SK-MEL-5 (cell line): ENCODE measurements at places on chromosomes 4 and X.

- peak; percentile 75 for DNase-seq
Measured at GRCh38 chr4:6134612-6135220, 65.6 kb downstream of the JAKMIP1 start.

GRCh38 chrX:20197641-20198210 lies 56.1 kb upstream of the EIF1AX start:
- DNase-seq, result no peak

GRCh38 chr4:57652779-57653178 lies 542.6 kb upstream of the IGFBP7 start:
- no peak for DNase-seq

- peak; percentile 52 for DNase-seq
Measured at GRCh38 chr4:184114431-184114830, 103.2 kb downstream of the ENPP6 start.

DNA sequence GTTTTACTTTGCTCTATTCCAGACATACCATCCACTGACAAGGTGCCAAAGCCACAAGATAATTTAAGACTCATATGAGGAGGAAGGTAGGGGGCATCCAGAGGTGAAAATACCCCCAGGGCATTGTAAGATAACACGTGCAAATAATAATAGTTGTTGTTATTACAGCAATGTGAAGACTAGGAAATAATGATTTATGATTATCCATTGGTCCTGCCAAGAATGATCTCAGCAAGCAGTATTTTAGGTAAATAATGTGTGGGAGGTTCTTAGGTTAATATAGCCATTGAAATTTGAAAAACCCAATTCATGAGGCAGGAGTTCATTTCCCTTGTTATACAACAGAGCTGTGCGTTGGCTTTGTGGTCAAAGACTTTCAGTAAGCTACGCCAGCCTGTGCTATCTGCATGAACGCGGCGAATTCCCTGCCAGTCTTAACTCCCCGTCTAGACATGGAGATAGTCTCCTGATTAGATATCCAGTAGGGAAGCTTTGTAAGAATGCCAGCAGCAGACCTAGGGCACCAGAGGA lies 47.2 kb upstream of the MXRA5 start:
- DNase-seq, result no peak

GRCh38 chr4:107519053-107519452 lies 201.0 kb downstream of the PAPSS1 start:
- peak; percentile 49 for DNase-seq

DNA sequence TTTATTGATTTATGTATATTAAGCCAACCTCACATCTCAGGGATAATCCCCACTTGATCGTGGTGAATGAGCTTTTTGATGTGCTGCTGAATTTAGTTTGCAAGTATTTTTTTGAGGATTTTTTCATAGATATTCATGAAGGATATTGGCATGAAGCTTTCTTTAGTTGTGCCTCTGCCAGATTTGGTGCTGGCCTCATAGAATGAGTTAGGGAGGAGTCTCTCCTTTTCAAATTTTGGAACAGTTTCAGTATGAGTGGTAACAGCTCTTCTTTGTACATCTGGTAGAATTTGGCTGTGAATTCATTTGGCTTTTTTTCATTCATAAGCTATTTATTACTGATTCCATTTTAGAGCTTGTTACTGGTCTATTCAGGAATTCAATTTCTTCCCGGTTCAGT lies 197.2 kb upstream of the NDST4 start:
- no peak for DNase-seq

DNA sequence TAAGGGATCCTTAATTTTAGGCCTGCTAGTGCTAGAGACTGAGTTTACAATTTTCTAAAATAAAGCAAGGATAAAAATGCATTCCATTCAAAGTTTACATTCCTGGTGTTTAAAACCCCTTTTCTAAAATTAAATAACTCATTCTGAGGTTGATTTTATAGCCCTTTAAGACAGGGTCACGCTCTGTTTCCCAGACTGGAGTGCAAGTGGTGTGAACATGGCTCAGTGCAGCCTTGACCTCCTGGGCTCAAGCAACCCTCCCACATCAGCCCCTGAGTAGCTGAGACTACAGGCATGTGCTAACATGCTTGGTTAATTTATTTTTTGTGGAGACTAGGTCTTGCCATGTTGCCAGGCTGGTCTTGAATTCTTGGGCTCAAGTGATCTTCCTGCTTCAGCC lies 6.8 kb upstream of the CDKL2 start:
- DNase-seq, result no peak

DNA sequence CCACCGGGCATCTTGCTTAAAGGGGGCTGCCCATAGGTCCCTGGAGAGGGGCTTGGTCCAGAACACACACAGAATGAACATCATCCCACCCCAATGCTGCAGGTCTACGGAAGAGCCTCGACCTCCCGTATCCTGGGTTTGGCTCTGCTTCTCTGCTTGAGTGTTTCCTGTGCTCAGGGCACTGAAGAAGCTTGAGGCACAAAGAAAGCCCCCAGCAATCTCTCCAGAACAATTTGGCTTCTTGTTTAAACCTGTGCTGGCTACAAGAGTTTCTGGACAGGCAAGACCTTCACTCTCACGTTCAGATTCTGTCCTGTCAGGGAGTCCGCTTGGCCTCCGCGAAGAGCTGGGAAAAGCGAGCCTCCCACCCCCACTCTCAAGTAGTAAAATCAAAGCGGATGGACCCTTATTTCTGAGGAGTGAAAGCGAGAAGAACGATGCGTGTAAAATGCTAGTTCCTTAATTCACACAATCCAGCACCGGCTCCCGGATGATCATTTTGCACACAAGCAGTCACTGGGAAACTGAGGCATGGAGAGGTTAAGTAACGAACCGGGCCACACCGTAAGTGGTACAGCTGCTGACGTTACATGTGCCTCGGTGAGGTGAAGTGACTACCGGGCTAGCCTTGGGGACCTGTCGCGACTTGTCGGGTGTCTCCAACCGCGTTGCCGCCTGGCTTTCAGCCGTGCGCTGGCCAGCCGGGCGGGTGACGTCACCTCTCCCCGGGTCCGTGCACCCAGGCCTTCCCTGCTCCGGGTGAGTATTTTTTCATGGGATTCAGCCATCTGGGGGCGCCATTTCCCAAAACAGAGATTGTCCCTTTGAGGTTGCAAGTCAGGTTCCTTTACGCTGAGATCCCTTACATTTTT lies 3.1 kb upstream of the SFRP2 start:
- no peak for DNase-seq

GRCh38 chr4:24319387-24319786 lies 265.0 kb downstream of the DHX15 start:
- no peak for DNase-seq

- DNase-seq, result no peak
Measured at GRCh38 chr4:155073852-155074251, 134.6 kb upstream of the NPY2R start.

- DNase-seq, result no peak
Measured at GRCh38 chrX:42123369-42123768, 200.0 kb upstream of the CASK start.

- no peak for DNase-seq
Measured at GRCh38 chr4:13829457-13829856, 201.9 kb upstream of the BOD1L1 start.

DNA sequence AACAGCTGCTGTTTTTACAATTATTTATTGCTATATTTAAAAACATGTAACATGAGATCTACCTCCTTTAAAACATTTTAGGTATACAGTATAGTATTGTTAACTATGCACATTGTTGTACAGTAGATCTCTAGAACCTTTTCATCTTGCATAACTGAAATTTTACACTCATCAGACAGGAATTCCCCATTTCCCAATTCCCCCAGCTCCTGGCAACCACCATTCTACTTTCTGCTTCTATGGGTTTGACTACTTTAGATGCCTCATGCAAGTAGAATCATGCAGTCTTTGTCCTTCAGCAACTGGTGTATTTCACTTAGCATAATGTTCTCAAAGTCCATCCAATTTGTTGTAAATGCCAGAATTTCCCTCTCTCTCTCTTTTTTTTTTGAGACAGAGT lies 9.7 kb upstream of the LSM6 start:
- no peak for DNase-seq

- DNase-seq, result no peak
Measured at GRCh38 chr4:4641254-4641653, 99.4 kb upstream of the STX18 start.

GRCh38 chr4:154305616-154306015 lies 186.0 kb downstream of the DCHS2 start:
- DNase-seq, result no peak

GRCh38 chrX:15998350-15998749 lies 125.0 kb upstream of the GRPR start:
- no peak for DNase-seq

- DNase-seq, result no peak
Measured at GRCh38 chr4:101952985-101953384, 162.5 kb downstream of the BANK1 start.

GRCh38 chr4:4893721-4894120 lies 34.3 kb downstream of the MSX1 start:
- DNase-seq, result no peak

GRCh38 chrX:155108427-155108826 lies 37.1 kb downstream of the BRCC3 start:
- no peak for DNase-seq

DNA sequence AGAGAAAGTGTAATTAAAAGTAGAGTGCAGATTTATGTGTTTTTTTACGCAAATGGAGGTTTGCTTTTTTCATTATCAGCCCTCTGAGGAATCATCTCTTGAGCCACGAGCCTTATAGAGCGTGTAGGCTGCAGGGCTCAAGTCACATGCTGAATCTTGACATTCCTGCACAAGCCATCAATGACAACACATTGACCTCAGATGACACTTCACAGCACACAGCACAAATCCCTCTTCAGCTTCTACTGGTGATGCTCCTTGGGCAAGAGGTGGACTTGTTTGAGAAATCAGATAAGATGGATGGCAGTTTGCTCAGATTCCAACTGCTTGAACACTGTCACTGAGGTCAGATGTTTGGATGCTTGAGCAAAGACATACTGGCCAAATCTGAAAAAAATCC lies 250.6 kb downstream of the SNCA start:
- DNase-seq, result peak; percentile 78

GRCh38 chr4:174654634-174655033 lies 132.3 kb upstream of the HPGD start:
- no peak for DNase-seq

DNA sequence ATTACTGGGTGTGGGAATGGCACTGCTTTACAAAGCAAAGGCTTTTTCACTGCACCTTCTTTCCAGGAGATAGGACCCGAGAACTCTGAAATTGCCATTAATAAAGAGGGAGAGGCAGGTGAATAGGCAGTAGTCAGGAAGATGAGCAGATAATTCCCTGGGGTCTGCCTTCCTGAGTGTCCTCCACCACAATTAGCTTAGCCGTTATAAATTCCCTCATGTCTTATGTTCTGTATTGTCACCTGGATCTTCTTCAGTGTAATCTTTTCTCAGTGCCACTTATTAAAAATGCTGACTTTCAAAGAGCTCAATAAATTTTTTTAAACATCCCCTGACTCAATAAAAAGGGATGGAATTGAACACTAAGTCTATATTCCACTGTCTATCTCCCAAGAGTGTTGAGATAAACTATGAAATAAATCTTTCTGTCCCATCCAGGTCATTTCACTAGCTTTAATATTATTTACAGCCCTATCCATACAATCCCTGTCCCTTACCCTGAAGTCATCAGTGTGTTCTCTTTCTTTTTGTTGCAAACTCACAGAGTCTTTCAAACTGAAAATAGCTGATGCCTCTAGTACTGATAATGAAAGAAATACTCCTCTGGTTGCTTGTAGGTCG lies 272.2 kb upstream of the NRK start:
- DNase-seq, result no peak

GRCh38 chrX:140440876-140441275 lies 64.0 kb downstream of the SOX3 start:
- peak; percentile 2 for DNase-seq

GRCh38 chr4:155530857-155531256 lies 135.8 kb upstream of the GUCY1A1 start:
- DNase-seq, result no peak

- no peak for DNase-seq
Measured at GRCh38 chr4:24568425-24568824, 15.9 kb downstream of the DHX15 start.

DNA sequence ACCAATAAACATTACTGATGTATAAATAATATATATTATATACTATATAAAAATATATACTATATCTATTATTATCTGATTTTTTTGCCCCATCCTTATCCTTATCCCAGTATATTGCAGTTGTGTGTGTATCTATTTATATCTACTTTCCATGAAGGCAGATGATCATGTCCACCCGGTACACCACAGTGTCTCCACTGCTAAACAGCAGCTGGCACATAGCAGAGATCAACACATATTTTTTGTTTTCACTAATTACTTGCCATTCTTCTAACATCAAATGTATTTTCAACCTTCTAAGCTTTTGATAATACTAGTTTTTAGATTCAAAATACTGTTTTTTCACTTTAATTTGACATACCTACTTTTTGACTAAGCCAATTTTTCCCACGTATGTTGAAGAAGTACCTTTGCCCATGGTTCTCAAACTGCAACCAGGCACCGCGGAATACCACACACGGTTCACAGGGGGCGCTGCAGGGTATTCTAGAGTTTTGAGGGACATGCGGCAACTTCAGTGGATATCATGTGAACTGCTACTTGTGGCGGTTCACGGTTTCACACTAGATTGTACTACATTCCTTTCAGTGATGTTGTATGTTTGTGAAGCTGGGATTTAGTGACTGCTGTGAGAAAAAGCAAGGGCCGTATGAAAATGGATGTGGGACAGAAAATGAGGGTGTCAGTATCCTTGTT lies 182.5 kb upstream of the NPY2R start:
- DNase-seq, result peak; percentile 78

- no peak for DNase-seq
Measured at GRCh38 chr4:128775477-128775876, 34.0 kb upstream of the JADE1 start.

- peak; percentile 87 for DNase-seq
Measured at GRCh38 chr4:184807797-184808712, 17.7 kb downstream of the ACSL1 start.

DNA sequence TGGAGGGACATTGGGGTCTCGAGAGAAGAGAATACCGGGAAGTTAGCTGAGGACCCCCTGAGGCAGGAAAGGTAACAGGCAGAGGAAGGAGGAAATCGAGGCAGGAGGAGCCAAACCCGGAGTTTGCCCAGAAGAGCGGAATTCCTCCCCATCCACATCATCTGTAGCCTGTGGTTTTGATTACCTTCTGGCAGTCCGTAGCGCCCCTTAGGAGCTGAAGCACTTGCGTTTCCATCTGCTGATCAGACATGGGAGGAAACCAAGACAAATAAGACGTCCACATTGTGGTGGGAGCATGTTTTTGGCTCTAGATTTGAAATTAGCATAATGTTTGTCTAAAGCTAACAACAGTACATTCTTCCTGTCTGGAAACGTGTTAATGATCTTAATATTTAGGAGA lies 26.8 kb upstream of the HMX1 start:
- DNase-seq, result no peak

GRCh38 chr4:120902925-120903324 lies 19.6 kb downstream of the PRDM5 start:
- DNase-seq, result no peak

DNA sequence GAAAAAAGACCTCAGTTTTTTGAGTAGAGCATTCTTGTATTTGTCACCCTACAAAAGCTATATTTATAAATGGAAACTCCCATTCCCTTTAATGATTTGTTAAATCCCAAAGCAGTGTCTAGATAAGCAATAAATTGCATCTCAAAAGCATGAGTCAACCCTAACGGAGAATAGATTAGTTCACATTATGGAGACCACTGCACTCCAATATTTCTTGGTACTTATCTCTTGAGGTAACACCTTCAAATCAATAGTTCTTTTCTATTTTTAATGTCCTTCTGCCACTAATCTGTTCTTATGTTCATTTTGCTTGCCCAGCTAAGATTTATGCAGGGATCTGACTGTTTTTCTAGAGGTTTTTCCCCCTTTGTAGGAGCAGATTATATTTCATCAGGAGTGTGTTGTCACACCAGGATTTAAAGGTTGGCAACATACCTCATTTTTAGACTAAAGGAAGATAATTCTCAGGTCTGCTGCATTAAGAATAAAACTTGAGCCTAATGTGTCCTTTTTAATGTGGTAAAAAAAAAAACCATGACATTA lies 91.4 kb upstream of the ADGRG2 start:
- DNase-seq, result no peak
